ENCODE measurements at places on chromosomes 12 and 14.

- DNase-seq: peak; percentile 78
These were observed at the start of gene CCDC88C for GRCh38 chr14:91417120-91417982. TSS of gene CCDC88C (minus strand) at chr14:91417820. CDS start at chr14:91417690, 130 bp downstream.

DNA sequence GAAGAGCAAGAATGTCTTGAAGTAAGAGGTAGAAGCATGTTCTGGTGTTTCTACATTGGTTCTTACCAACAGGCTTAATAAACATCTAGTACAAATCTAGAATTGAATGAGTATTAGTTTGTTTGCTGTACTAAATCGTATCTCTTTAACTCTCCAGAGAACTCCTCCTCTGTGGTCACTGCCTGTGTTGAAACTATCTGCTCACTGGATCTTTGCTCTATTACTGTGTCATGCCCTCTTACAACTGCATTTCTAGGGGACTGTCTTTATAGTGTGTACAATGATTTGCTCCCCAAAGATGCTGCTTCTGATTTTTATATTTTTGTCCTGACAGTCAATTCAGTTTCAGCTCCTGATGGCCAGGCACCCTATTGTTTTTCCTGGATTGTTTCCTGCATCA is 50.1 kb upstream of the E2F7 start:
- DNase-seq: no peak

GRCh38 chr14:76323331-76324050 is 52.4 kb upstream of the ESRRB start:
- DNase-seq: no peak

GRCh38 chr14:77403768-77404167 is 19.6 kb downstream of the NOXRED1 start:
- no peak for DNase-seq

DNA sequence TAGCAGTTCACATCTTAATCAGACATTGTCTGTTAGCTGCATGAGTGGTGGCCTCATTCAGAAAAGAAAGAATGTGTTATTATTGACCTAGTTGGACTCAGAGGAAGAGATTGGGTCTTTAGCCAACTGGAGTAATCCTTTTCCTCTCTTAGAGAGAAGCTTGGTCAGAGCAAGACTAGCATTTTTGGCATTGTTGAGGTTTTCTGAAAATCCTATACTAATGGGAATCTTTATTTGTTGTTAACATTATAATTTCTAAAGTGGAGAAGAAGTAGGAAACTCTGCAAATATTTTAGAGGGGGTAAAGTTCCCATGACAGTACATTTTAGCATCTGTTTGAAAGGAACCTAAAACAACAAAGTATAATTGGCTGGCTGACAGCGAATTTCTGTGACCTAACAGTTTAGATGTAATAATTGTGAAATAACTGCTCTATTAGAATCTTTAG is 9.7 kb downstream of the TOX4 start:
- no peak for DNase-seq

DNA sequence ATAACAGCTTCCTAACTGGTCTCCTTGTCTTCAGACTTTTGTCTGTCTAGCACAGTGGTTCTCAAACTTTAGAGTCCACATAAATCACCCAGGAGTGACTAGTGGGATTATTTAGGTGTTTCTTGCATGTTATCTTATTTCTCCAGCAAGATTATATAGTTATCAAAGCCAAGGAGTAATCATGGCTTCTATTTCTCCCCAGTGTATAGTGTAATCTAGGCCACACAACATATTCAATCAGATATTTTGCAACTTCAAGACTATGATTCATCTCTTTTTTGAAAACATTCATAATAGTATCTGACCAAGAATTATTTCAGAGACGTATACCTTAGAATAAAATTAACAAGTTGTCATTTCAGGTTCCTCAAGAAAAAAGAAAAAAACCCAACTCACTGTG is 131.9 kb downstream of the CEP83 start:
- no peak for DNase-seq

DNA sequence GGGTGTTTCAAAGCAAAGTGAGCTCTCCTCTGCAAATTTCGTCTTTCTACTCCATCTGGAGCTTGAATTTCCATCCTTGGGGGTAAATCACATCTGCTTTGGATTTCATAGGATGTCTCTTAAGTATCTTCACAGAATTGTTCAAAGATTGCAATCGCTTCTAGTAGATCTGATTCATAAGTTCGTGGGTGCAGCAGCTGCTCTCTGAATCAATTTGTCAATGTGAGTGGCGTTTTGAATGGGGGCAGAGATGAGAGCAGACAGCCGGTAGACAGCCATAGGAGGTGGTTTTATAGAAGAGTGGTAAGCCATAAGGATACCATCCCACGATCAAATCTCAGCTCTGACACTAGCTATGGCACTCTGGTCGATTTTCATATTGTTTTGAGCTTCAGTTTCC is 146.0 kb upstream of the RPH3A start:
- DNase-seq: no peak

- no peak for DNase-seq
These were observed 171.0 kb downstream of the ADGRD1 start for GRCh38 chr12:131124487-131125280.

DNA sequence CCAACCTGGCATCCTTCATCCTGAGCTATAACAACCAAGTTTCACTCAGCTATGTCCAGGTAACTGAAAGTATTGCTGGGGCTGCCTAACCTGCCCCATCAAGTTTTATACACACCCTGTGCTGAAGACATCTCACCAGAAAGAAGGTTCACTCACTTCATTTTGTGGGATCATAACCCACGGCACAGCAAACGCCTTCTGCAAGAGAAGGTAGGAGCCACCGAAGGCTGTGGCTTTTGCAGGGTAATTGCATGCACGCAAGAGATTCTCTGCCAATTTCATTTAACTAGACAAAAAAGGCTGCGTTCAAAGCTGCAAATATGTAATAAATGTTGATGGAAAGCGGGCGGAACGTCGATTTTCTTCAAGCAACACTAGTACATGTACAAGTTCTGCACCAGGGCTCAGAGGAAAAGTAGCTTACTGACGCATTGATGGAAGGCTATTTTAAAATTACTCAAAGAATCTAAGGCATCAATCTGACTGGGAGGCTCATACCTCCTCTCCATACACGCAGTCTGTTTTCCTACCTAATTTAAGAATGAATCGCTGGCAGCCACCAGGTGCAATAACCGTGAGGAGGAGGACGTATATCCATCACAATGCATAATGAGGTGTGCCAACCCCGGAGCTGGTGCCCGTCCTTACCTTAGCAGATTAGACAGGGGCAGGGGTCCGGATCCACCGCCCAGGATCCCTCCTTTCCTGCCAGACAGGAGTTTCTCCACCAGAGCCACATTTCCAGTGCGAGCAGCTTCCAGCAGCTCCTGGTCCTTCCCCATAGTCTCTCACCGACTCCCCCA is 1.1 kb downstream of the ANKS1B start:
- DNase-seq: no peak

DNA sequence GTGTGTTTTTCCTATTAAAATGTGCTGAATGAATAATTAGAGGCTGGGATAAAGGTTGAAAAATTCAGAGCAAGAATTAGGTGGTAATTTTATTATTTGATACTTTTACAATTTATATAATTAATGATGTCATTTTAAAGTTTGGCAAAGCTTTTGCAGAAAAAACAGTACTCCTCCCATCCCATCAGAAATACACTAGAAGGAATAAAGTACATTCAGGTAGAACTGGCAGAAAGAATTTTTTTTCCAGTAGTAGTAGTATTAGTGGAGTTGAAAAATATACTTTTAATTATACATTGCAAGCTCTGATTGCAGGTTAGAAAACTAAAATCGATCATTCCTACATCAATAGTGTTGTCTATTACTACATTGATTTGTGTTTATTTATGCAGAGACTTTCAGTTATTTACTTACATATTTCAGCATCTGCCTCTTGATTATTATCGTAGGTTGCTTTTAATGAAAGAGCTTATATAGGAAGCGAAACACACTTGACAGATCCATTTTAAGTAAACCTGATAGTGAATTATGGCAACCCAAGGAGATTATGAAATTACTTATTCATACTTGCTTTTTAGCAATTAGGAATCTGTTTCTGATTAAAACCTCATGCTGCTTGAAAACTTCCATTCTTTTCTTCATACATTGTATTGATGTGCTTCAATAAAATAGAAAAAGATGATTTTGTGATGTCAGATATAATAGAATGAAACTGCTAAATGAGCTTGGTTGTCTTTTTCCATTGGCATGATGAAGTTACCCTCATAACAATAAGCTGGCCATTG is 10.1 kb downstream of the FOXG1 start:
- no peak for DNase-seq

DNA sequence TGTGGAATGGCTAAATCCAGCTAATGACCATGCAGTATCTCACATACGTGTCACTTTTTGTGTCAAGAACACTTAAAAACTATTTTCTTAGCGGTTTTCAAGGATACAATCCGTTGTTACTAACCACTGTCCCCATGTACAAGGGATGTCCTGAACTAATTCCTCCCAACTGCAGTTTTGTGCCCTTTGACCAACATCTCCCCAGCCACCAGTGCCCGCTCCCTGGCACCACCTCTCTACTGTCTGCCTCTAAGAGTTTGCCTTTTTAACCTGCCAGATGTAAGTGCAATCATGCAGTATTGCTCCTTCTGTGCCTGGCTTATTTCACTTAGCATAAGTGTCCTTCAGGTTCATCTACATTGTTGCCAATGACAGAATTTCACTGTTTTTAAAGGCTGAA is 315.7 kb downstream of the TMEM121 start:
- DNase-seq: no peak

- no peak for DNase-seq
These were observed 4.9 kb downstream of the PTHLH start for GRCh38 chr12:27967551-27968054.

- DNase-seq: no peak
These were observed 4.9 kb downstream of the KRT5 start for GRCh38 chr12:52515319-52515646.

- no peak for DNase-seq
These were observed 424.2 kb downstream of the NOVA1 start for GRCh38 chr14:26173581-26174110.

- no peak for DNase-seq
These were observed 13.4 kb downstream of the ALDH2 start for GRCh38 chr12:111780166-111780565.

GRCh38 chr12:81274637-81275529 is 197.0 kb downstream of the ACSS3 start:
- no peak for DNase-seq

DNA sequence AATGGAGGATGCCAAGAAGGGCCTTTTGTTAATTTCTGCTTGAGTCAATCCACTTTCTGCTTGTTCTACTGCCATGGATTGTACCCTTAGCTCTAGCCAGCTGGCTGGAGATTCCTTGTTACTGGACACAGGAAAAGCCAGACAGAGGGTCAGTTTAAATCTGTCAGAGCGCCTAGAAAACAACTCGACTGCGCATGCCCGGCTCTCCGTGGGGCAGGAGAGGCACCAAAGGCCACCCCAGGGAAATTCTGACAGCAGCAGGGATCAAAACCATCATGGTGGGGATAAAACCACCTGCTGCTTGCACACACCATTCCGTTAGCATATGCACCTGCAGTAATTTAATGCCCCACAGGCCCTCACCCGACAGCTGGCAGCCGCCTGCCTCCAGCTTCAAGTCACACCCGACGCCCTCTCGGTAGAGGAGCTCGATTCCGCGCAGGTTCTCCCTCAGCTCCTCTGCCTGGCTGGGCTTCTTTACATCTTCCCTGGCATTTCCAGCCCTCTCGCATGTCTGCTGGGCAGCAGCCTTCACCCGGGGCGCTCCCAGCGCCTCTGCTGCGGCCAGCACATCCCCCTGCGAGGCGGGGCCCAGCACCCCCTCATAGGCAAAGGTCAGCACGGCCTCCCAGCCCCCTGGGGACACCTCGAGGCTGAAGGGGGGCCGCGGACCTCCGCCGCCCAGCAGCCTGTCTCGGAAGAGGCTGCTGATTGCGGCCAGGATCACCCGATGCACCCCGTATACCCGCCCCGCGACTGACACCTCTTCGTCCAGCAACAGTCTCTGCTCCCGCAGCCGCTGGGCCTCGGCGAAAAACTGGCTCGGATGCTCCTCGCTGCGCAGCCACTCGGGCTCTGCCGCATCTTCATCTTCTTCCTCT is 1.0 kb downstream of the KLHL33 start:
- DNase-seq: no peak

- no peak for DNase-seq
These were observed 207.0 kb downstream of the SLC41A2 start for GRCh38 chr12:104751120-104751519.

DNA sequence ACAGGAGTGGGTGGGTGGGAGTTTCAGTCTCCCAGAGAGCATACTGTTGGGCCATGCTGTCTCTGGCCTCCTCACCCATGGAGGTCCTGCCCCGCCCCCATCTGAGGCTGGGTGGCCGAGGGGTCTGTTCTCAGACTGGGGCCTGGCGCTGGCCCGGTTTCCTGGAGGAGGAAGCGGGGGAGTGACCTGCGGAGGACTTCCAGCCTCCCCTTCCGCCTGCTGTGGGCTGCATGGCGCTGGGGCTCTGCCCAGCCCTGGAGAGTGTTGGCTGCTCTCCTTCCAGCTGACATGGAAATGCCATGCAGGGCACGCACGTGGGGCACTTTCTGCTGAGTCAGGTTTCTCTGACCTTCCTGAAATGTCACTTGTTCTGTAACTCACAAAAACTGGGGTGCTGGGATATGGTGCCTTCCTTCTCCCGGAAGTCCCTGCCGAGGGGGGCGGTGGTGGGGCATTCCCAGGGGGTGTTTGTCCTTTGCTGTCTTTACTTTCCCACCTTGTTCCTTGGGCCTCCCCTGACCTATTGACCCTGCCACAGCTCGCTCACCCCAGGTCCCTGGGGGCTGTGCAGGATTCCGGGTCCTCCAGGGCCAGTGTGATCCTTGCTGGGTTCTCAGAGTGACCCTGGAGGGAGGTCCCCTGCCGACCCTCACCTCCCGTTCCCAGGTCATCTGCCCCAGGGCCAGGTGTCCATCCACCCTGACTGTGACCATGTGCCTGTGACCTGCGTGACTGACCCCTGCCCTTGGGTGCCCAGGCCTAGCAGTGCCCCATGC is 23.6 kb downstream of the PACS2 start:
- no peak for DNase-seq

GRCh38 chr12:132428936-132429601 is 60.9 kb upstream of the FBRSL1 start:
- no peak for DNase-seq

- DNase-seq: no peak
These were observed 52.2 kb upstream of the DIO3 start for GRCh38 chr14:101508948-101509729.

DNA sequence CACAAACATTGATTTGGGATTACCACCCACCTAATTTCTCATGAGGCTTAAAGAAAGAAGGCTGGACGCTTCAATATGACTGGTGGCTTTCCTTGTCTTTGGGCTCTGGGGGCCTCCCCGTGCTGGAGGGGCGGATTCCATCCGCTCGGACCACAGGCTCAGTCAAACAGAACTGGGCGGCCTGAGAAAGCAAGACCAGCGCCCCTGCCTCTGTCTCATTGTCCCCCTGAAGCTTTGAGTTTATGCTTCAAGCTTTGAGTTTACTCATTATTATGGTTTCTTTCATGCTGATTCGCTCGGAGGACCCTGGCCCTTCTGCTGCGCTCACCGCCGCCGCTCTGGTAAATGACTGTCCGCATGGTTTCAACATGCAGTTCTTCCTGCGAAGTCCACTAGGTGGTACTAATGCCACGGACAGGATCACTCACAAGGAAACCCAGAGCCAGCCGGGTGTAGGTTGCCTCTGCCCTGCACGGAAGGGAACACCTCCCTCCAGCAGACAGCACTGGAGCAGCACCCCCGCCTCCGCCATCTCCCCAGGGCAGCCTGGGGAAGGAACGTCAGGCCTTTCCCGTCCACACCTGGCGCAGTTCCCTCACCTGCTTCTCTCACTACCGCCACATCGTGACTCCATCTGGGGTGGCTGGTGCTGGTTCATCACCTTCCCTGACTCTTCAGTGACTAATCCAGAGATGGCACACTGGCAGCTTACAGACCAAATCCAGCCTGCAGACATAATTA is 13.2 kb upstream of the TIGAR start:
- no peak for DNase-seq

GRCh38 chr12:2856051-2856450 is 788 bp downstream of the TEX52 start:
- no peak for DNase-seq

All from stimulated activated CD4-positive, alpha-beta T cell treated with anti-CD3 and anti-CD28 coated beads, Interleukin-1b, Interleukin-23, amount 100 ng/mL, for 4 hours (primary cell).